ENCODE measurements at places on chromosomes 11 and 22.

DNA sequence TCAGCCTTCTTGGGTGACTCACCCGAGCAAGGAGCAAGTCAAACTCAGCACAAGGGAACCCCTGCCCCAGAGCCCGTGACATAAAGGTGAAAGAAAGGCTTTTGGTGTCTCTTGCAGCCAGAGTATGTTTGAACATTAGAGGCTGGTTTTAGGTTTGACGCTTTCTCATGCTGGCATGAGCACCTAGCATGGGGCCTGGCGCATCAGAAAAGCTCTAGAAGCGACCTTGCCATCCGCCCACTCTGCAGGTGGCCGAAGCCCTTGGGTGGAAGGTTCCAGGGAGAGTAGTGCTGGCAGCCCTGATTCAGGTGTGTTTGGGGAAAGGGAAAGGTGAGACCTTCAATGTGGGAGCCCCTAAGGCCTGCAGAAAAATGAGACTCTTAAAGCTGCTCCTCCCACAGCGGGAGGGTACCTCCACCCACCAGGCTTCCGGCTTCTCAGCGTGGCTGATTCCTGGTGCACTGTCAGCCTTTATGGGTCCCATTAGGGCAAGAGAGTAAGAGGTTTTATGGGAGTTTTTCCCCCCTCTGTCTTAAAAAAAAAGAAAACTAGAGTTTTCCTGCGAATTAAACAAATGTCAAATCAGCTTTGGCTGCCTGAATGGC lies 88.4 kb downstream of the GRIK4 start:
- DNase-seq = no peak

DNA sequence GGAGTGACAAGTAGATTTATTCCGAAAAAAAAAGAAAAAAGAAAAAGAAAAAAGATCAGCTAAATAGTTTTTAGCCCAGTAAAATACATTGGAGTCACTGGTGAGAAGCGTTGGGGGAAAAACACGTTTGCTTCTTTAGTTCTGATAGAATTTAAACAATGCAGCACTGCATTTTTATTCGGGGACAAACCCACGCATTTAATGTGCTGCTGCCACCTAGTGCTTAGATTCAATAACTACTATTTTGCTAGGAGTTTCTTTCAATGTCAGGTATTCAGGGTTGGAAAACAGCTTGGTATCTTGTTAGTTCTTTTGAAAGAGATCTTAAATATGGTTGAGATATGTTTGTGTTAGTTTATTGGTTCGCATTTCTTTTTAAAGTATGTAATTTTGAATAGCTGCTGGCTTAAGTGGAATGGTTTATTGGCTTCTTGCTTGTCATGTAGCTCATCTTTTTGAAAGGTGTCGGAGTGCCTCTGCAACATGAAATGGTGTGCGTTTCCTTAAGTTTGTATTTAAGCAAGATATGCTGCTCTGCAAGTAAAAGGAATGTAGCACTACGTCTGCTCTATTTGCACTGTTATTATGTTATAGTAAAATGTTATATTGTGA lies 41.9 kb downstream of the SVIP start:
- DNase-seq = peak; percentile 12

DNA sequence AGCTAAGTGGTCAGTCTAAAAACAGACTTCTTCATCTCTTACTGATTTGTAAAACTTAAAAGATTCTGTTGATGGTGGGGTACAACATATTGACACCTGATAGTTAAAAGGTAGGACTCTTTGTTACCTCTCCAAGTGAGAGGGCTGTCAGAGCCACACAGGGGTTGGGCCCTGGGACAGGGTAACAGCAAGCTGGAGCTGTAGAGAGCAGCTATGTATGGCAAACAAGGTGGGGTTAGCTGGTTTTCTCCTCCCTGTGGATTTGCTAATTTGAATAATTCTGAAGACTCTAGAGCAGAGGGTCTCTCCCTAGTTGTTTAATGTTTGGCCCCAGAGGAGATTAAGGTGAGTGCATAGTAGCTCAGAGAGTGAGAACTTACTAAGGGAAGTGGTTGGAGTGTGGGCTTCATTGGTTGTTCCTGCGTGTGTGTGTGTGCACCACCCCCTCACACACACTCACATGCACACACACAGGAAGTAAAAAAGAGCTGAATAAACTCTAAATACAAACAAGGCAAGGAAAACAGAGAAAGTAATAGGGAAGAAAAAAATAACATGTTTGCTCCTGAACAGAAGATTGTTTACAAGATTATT lies 9.2 kb upstream of the GAS2 start:
- no peak for DNase-seq

DNA sequence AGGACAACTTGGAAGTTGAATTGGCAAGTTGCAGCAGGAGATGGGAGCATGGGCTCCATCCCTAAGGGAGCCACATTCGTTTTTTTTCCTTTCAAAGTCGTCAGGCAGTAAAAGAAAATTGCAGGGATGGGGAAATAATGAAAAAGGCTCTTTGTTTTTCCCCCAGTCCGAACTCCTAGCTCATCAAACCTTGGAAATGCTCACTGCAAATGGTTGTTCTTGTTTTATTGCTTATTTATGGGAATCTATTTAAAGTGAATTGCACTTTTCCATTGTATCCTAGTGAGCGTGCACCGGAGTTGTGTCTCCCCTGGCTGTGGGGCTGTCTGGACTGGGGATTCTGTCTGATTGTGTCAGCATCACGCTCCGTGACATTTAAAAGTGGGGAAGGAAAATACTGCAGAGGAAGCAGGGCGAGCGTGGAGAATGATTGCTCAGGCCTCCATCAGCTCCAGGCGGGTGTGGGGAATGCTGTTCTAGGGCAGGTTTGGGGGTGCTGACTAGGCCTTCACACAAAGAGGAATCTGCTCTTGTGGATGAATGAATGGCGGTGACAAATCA lies 306.4 kb downstream of the KIRREL3 start:
- DNase-seq = no peak

DNA sequence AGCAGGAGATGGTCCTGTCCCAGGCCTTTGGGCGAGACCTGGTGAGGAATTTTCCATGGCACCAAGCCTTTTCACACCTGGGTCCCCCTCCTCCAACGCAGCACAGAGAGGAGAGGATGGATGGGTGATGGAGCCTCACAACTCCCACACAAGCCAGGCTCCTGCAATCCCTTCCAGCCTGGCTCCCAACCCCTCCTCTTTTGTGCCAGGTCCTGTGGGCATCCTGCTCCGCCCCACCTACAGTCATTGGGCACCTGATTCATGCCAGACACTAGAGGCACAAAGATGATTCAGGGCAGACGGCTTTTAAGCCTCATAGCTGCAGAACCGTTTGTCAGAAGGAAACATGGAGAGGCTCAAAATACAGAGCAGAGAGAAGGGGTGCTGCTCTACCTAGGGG lies 16.1 kb upstream of the MYRF start:
- no peak for DNase-seq

- DNase-seq = no peak
These were observed 149.9 kb downstream of the NCAM1 start for GRCh38 chr11:113111156-113111555.

- DNase-seq = no peak
These were observed 15.3 kb upstream of the TEF start for GRCh38 chr22:41366323-41367029.

DNA sequence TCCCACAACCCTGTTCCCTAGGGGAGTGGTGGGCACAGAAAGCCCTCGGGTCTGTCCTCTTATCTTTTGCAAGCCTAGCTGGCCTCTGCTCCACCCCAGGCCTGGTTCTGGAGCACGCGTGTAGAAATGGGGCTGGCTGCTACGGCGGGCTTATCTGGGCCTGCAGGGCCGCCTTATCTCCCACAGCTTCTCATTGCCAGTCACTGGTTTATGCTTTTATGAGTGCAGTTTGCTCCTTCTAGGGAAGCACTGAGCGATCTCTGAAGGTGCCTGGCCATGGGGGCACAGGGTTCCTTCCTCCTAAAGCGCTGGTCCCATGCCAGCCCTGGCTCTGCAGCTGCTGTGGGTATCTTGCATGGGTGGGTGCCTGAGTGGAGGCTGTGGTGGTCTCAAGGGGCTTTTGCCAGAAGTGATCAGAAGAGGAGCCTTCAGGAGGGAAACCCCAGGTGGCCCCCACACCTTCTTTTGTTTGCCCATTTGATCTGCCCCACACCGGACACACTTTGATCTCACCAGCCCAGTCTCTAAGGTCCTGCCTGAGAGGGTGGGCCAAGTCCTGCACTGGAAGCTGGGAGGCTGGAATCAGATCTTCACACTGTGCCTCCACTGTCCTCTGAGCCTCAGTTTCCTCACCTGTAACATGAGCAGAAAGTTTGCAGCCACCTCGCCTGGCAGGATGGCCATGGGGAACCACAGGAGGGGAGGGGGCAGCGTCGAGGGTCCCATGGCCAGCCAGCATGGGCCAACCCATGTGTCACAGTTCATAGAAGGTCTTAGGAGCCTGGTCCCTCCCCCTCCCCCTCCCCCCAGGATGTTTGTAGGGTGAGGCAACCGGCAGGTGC lies 86.6 kb upstream of the FGF3 start:
- DNase-seq = no peak

DNA sequence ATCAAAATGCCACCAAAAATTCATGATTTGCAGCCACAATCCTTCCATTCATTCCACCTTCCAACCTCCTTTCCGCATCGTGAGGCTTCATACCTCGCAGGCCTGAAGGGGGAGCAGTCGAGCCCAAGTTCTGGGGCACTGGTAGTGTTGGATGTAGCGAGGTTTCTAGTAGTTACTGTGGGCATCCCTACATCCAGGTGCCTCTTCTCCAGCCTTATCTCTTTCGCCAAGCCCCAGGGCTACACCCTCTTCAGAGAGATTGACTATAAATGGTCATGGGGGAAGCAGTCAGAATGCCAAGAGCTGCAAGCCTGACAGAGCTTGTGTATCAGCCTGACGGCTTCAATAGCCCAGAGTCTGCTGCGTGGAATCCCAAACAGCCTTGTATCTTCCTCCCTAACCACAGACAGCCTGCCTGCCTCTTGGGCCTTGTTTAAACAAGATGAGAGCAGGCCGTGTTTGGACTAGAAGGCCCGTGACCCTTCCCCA lies 28.9 kb downstream of the CLMP start:
- no peak for DNase-seq

DNA sequence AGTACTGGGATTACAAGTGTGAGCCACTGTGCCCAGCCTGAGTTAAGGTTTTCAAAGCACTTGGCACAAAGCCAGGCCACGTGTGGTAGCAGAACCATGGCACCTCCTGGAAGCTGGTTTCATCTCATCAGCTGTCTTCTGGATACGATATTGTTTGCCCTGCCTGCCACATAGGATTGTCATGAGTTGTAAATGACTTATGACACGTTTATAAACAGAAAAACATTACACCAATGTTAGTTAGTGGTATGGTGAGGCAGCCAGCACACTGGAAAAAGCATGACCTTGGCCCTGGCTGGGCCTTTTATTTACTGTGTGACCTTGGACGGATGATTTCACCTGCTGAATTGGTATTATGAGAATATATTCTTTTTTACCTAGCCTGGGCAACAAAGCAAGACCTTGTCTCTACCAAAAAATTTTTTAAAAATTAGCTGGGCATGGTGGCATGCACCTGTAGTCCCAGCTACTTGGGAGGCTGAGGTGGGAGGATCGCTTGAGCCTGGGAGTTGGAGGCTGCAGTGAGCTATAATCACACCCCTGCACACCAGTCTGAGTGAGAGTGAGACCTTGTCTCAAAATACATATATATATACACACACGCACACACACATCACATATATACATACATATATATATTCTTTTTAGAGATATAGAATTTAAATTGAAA lies 24.0 kb upstream of the MYH9 start:
- DNase-seq = no peak
